Stimulated activated CD8-positive, alpha-beta memory T cell treated with anti-CD3 and anti-CD28 coated beads, Interleukin-4, amount 100 ng/mL, for 48 hours (primary cell): ENCODE measurements at places on chromosomes 3 and 15.

DNA sequence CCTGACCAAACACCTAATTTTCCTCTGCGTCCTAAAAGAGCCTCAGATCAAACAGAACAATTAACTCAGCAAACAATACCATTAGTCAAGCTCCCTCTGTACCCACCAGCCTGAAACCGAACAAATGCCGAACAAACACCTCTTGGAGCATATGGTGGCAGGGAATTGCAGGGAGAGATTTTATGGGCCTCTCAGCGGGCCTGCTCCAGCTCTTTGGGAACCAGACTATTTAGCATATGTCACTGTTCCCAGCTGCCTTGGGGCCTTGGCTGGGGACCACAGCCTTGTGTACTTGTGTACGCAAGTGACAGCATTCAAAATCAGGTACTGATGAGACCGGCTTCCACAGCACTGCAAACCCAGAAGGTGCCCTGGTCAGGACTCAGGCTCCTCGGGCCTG lies 388.8 kb upstream of the PPP2R3A start:
- no peak for DNase-seq

DNA sequence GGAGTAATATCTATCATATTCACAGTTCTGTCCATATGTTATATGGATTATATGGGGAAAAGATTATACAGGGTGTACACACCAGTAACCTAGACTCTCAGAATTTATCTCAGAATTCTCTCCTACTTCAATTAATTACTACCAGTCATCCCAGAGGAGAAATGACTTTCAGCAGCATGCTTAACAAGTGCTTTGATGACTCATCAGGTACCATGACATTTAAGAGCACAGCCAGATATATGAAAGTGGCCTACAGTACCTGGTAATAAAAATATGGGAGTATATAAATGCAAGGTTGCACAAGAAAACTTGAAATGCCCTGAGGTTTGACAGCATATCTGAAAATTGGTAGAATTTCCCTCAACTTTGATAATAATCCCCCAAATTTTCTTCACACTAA lies 1273.0 kb downstream of the OTOL1 start:
- no peak for DNase-seq

DNA sequence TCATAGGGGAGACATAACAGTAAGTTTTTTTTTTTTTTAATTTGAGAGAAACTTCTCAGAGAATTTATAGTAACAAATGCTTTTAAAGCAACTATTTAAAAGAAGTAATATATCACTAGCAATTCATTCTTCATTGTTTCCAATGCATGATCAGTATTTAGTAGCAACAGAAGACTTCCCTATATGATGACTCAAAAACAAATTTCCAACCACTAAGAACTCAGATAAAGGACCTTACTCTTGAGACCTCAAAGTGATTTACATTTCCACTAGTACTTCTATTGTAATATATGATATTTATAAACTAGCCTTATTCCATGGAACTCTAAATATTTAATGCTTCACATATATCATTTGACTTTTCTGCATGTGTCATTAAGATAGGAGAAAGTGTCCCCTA lies 356.3 kb downstream of the ZBTB20 start:
- no peak for DNase-seq

DNA sequence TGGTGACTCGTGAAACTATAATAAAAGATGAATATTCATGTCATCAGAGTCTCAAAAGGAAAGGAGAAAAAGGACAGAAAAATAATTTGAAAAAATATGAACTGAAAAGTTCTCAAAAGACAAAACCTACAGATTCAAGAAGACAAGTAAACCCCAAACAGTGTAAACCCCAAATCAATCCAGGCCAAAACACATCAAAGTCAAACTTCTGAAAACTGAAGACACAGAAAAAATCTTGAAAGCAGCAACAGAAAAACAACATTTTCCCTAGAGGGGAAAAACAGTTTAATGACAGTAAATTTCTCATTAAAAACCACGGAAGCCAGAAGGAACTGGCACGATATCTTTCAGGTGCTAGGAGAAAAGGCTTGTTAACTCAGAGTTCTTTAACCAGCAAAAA lies 143.8 kb downstream of the PEAK1 start:
- DNase-seq, result no peak

DNA sequence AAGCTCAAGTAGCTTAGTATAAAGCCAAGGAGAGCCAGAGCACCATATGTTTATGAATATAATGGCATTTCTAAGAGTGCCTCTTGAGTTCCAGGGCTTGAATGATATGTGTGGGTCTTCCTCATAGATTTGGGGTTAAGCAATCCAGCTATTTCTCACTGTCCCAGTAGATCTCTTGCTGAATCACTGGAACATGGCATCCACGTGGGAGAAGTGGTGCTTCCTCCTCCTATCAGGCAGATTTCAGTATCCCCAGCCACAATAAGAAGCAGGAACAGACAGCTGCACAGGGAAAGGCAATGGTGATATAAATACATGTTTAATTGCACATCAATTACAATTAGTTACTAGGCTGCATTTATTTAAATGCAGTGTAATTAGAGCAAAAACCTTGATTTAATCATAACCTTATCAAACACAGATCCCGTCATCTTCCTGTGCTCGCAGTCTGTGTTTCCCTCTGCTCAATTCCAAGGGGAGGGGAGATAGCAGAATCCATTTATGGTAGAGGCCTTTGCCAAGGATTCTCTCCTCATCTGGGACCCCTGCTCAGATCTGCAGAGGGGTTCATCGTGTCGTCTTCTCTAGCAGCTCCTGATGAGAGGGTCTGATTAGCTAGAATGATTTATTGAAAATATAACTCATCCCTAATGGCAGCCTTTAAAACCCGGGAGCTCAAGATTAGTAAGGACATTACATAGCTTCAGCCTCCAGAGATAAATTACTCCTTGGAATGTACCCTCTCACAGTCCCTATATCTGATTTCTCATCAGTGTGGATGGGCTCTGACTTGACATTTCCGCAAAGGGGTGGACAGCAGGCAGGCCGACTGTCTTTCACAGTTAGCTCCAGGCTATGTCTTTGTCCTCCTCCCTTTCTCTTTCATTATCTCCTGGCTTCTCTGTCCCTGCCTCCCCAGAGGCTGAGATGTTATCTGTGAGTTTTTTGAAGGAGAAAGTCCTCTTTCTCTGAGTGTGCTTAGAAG lies 775.9 kb downstream of the AGBL1 start:
- no peak for DNase-seq

GRCh38 chr15:75156326-75157215 lies 45.1 kb upstream of the C15orf39 start:
- no peak for DNase-seq

DNA sequence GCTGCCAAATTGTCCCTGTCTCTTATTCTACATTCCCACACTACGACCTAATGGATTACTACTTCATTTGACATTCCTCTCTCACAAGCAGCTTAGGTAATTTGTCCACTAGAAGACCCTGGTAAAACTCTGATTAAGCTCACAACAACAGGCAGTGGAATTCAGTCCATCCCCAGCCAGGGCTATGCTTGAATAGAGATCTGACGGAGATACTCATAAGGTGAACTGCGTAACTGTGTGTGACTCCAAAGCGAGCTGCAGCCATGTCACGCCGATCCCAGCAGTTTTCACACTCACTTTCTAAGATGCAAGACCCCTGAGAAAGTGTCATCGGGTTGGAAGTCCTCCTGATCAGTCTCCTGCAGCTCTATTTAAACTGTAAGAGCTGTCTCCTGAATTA lies 25.7 kb upstream of the ROBO2 start:
- no peak for DNase-seq

- DNase-seq, result no peak
These were observed 605.2 kb downstream of the MAGI1 start for GRCh38 chr3:65433480-65433879.

DNA sequence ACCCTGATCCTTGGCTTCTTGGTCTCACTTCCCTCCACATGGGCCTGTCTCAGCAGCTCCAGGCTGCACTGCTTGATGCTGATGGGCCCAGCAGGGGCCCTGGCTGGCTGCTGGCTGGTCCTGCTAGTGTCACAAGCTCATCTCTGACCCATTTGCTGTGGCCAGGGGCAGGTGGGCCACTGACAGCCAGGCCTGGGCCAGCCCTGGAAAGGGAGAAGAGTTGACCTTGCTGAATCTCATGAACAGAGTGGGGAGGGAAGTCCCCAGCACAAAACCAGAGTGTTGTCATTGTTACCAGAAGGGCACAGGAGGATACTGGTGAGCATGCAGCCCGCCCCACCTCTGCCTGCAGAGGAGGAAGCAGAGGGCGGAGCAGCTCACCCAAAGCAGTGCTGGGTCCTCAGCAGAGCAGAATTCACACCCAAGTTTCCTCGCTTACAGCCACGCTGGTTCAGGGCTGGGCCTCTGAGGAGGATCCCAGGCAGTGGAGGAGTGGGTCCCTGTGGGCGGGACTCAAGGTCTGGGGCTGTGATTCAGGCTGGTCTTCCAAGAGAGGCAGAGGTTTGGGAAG lies 7.6 kb upstream of the KLF15 start:
- DNase-seq, result no peak

- DNase-seq, result no peak
These were observed 95.8 kb downstream of the P3H2 start for GRCh38 chr3:190024912-190025311.
